ENCODE measurements at places on chromosomes 2 and 18. TPM values are rescaled to one million over a fixed set of nuclear protein-coding genes. Genes with fewer than 3 reads are reported as not detected.

GRCh38 chr18:13368080-13368813, 149.7 kb downstream of the LDLRAD4 start:
- no peaks in the 10 kb centered on the region for H3K4me1 ChIP-seq
- DNase-seq = no peak
- no peak overlapping the region for H3K4me3 ChIP-seq
- no peak overlapping the region for H3K27ac ChIP-seq
- H3K27me3 ChIP-seq = peaks cover 28% of the 10 kb centered on the region

The FAM228A gene
- not detected for total RNA-seq

DNA sequence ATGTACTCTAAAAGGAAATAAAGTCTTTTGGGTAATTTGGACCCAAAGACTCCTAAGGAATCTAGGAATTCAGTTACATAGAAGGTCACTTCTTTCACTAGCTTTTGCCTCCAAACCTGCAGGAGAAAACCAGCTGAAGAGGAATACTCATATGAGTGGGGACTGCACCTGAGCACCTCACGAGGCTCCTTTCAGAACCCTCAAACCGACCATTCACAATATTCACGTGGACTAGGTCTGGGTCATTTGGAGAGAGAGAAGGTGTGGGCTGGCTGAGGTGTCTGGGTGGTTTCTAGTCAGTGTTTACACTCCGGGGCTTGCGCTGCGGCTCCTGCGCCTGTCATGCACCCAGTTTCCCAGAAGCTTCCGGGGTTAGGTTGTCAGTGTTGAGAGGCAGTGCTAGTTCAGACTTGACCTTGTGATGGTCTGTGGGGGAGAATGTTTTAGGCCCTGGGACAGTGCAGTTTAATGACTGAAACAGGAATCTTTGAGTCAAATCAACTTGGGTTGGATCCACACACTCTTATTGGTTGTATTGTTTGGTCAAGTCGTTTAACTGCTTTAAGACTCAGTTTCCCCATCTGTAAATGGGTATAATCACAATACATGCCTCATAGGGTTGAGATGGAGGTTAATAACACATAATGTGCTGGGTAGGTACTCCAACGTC, 78.4 kb downstream of the LIMS1 start:
- peaks cover 56% of the 10 kb centered on the region for H3K4me1 ChIP-seq
- no peaks in the 10 kb centered on the region for H3K36me3 ChIP-seq
- no peaks in the 10 kb centered on the region for H3K27me3 ChIP-seq
- no peak overlapping the region for H3K27ac ChIP-seq

The PCBP1 gene
- 349 TPM for total RNA-seq

DNA sequence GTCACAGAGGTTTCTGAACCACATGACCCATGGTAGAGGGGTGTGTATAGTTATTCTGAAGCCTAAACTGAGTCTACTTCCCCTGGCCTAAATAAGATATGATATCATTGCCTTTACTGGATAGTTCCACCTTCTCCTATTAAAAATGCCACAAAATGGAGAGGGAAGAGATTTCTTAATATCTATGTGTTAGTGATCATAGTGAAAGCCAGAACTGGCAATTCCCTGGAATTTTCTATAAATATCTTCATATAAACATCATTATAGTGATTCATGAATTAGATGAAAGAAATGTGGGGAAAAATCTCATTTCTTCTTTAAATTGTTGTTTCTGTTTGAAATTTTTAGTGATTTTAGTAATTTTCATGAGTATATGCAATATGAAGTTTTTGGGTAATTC, 45.8 kb downstream of the TSHZ1 start:
- peaks cover 3% of the 10 kb centered on the region for H3K36me3 ChIP-seq
- no peak overlapping the region for H3K27ac ChIP-seq
- peaks cover 47% of the 10 kb centered on the region for H3K4me1 ChIP-seq

The LRATD1 gene
- 21.6 TPM for total RNA-seq

The RIT2 gene
- total RNA-seq = not detected

The STPG4 gene
- total RNA-seq = not detected

- peaks cover 19% of the 10 kb centered on the region for H3K27me3 ChIP-seq
- peaks cover 4% of the 10 kb centered on the region for H3K4me1 ChIP-seq
- H3K4me3 ChIP-seq = no peak overlapping the region
- H3K27ac ChIP-seq = no peak overlapping the region
These were observed 75.3 kb upstream of the DLX2 start for GRCh38 chr2:172177996-172178395.

GRCh38 chr2:98556344-98557033, 51.8 kb downstream of the COA5 start:
- no peak overlapping the region for H3K27ac ChIP-seq
- H3K4me1 ChIP-seq = no peaks in the 10 kb centered on the region

- H3K36me3 ChIP-seq = no peaks in the 10 kb centered on the region
- H3K27me3 ChIP-seq = no peaks in the 10 kb centered on the region
- no peak overlapping the region for H3K27ac ChIP-seq
- DNase-seq = no peak
- no peak overlapping the region for H3K4me3 ChIP-seq
These were observed 225.9 kb downstream of the C1D start for GRCh38 chr2:67836866-67837265.

- no peaks in the 10 kb centered on the region for H3K36me3 ChIP-seq
- no peak overlapping the region for H3K27ac ChIP-seq
- DNase-seq = no peak
- no peaks in the 10 kb centered on the region for H3K27me3 ChIP-seq
- H3K4me1 ChIP-seq = peaks cover 5% of the 10 kb centered on the region
- H3K4me3 ChIP-seq = no peak overlapping the region
These were observed 96.6 kb upstream of the CABLES1 start for GRCh38 chr18:23038712-23039111.

- H3K27me3 ChIP-seq = no peaks in the 10 kb centered on the region
- no peak for DNase-seq
- H3K4me1 ChIP-seq = no peaks in the 10 kb centered on the region
- no peak overlapping the region for H3K4me3 ChIP-seq
These were observed 893.3 kb upstream of the TMEFF2 start for GRCh38 chr2:193088026-193088425.

The OBSL1 gene
- 197 TPM for total RNA-seq

DNA sequence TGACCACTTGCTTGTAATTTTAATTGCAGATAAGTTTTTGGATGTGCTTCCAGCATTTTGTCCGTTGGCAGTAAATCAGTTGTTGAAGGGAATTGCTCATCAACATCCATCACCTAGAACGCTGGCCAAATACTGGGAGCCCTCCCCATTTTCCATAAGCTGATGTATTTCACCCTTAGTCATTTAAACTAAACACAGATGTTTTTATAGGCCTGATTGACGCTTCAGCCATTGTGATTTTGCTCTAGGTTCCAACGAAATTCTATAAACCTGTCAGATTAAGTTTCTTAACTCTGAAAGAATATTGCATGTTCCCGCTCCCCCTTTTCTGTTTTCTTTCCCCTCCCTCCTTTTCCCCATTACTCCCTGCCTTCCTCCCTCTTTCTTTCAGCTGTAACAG, 1.0 kb upstream of the RPRM start:
- H3K4me1 ChIP-seq = peaks cover 15% of the 10 kb centered on the region
- H3K4me3 ChIP-seq = peak overlapping the region; percentile 44
- peaks cover 50% of the 10 kb centered on the region for H3K27me3 ChIP-seq
- H3K27ac ChIP-seq = no peak overlapping the region
- DNase-seq = no peak

DNA sequence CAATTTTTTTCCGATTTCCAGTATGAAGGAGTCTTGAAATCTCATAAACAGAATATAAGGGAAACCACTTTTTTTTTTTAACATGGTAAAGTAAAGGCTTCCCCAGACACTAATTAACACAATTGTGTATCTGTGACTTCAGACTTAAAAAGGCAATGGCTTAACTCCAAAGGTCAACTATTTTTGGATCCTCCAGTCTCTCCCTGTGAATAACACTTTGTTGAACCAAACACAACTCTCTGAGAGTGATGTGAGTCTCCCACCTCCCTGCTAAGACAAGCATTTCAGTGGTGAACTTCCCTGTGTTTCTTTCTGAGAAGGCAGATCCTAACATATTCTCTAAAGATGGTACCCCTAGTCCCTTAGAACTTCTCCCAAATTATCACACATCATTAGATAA, 219.6 kb upstream of the RBBP8 start:
- H3K27me3 ChIP-seq = no peaks in the 10 kb centered on the region
- no peak for DNase-seq
- H3K36me3 ChIP-seq = no peaks in the 10 kb centered on the region
- H3K4me1 ChIP-seq = peaks cover 31% of the 10 kb centered on the region

- no peak overlapping the region for H3K4me3 ChIP-seq
- peak overlapping the region; percentile 63 for H3K27ac ChIP-seq
- H3K27me3 ChIP-seq = no peaks in the 10 kb centered on the region
- peaks cover 4% of the 10 kb centered on the region for H3K4me1 ChIP-seq
These were observed 255.4 kb upstream of the CHAC2 start for GRCh38 chr2:53512071-53512826.

GRCh38 chr2:172885996-172886395, 150.4 kb downstream of the RAPGEF4 start:
- no peak for DNase-seq
- no peak overlapping the region for H3K4me3 ChIP-seq
- no peak overlapping the region for H3K27ac ChIP-seq
- H3K27me3 ChIP-seq = no peaks in the 10 kb centered on the region

DNA sequence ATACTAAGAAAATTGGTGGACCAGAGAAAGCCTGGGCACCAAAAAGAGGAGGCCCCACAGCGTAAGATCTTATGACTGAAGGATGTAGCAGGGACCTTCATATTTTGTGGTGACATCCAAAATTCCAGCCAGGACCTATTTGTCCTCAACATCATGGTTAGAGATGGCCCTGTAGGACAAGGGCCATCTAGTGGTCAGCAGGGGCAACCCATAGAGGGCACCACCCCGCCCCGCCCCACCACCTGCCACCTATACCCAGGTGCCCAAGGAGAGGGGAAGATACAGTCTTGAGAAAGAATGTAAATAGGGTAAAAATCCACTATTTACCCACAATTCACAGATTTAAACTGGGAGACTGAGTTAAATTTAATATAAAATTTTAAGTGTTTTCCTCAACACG, 59.6 kb upstream of the TMEM163 start:
- H3K4me1 ChIP-seq = peaks cover 18% of the 10 kb centered on the region
- peaks cover 3% of the 10 kb centered on the region for H3K27me3 ChIP-seq
- no peak overlapping the region for H3K27ac ChIP-seq
- H3K4me3 ChIP-seq = no peak overlapping the region

The C1GALT1C1L gene
- total RNA-seq = 0.24 TPM

The SCN3A gene
- 8.2 TPM for total RNA-seq

GRCh38 chr18:54923339-54923956, 35.8 kb downstream of the CCDC68 start:
- peaks cover 4% of the 10 kb centered on the region for H3K27me3 ChIP-seq
- H3K4me3 ChIP-seq = no peak overlapping the region
- DNase-seq = no peak
- peaks cover 4% of the 10 kb centered on the region for H3K4me1 ChIP-seq
- H3K36me3 ChIP-seq = no peaks in the 10 kb centered on the region

GRCh38 chr2:241074065-241074818, 27.8 kb downstream of the MTERF4 start:
- H3K27ac ChIP-seq = no peak overlapping the region
- no peaks in the 10 kb centered on the region for H3K27me3 ChIP-seq
- H3K36me3 ChIP-seq = peaks cover 10% of the 10 kb centered on the region
- no peak overlapping the region for H3K4me3 ChIP-seq

The CD8A gene
- total RNA-seq = 0.34 TPM

The CAVIN2 gene
- 2.9 TPM for total RNA-seq

- peaks cover 10% of the 10 kb centered on the region for H3K27me3 ChIP-seq
- peaks cover 14% of the 10 kb centered on the region for H3K4me1 ChIP-seq
- H3K27ac ChIP-seq = no peak overlapping the region
- H3K36me3 ChIP-seq = no peaks in the 10 kb centered on the region
- no peak for DNase-seq
- H3K4me3 ChIP-seq = no peak overlapping the region
These were observed 49.9 kb downstream of the ST8SIA5 start for GRCh38 chr18:46706968-46707367.

The UGT1A3 gene
- total RNA-seq = 0.19 TPM

GRCh38 chr2:224682134-224682533, 34.0 kb downstream of the CCDC195 start:
- DNase-seq = no peak
- peaks cover 11% of the 10 kb centered on the region for H3K4me1 ChIP-seq
- H3K27me3 ChIP-seq = no peaks in the 10 kb centered on the region
- no peak overlapping the region for H3K4me3 ChIP-seq
- no peak overlapping the region for H3K27ac ChIP-seq

- DNase-seq = no peak
- peaks cover 4% of the 10 kb centered on the region for H3K27me3 ChIP-seq
- H3K36me3 ChIP-seq = peaks cover 1% of the 10 kb centered on the region
- H3K4me1 ChIP-seq = peaks cover 19% of the 10 kb centered on the region
- peak within 1 kb of the TSS; percentile 96 for H3K27ac ChIP-seq
These were observed at the start of gene HSBP1L1 for GRCh38 chr18:79964330-79965118. TSS of gene HSBP1L1 (plus strand) at chr18:79964643. CDS start at chr18:79964736, 93 bp downstream.

The CYP1B1 gene
- 176 TPM for total RNA-seq

The TCF7L1 gene
- total RNA-seq = 27.4 TPM

Measured in type B pancreatic cell (in vitro differentiated cells).